ENCODE measurements at places on chromosomes 7 and 10. TPM values are rescaled to one million over a fixed set of nuclear protein-coding genes. Genes with fewer than 3 reads are reported as not detected.

DNA sequence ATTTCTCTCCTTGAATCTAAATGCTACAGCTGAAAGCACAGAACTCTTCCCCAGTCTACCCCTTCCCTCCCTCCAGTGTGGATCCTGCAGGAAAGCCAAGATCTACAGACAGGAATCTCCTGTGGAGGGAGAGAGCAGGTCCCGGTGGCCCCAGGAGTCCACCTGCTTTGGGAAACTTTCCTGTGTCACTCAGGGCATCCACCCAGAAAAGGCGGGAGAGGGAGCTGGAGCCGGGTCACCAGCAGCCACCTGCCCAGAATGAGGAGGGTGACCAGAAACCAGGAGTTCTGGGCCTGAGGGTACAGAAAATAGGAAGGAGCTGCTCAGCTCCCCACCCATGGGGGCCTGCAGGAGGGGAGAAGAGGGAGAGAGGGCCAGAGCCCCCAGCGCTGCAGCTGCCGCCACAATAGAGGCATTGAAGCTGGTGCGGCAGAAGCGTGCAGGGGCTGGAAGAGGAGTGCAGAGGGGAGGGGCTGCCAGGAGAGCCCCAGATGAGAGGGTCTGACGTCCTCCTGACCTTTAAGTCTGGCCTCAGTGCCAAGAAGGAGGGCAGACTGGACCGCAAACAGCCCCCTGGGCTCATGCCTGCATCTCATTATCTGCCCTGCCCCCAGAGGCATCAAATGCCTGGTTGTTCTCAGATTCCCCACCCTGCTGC lies 56.3 kb upstream of the TMEM72 start:
- DNase-seq, result no peak

GRCh38 chr10:58758321-58758720 lies 245.6 kb downstream of the BICC1 start:
- no peak for DNase-seq

- DNase-seq, result no peak
Measured at GRCh38 chr7:99833289-99833877, 5.6 kb downstream of the CYP3A43 start.

GRCh38 chr10:60420991-60421894 lies 31.6 kb upstream of the ANK3 start:
- no peak for DNase-seq

DNA sequence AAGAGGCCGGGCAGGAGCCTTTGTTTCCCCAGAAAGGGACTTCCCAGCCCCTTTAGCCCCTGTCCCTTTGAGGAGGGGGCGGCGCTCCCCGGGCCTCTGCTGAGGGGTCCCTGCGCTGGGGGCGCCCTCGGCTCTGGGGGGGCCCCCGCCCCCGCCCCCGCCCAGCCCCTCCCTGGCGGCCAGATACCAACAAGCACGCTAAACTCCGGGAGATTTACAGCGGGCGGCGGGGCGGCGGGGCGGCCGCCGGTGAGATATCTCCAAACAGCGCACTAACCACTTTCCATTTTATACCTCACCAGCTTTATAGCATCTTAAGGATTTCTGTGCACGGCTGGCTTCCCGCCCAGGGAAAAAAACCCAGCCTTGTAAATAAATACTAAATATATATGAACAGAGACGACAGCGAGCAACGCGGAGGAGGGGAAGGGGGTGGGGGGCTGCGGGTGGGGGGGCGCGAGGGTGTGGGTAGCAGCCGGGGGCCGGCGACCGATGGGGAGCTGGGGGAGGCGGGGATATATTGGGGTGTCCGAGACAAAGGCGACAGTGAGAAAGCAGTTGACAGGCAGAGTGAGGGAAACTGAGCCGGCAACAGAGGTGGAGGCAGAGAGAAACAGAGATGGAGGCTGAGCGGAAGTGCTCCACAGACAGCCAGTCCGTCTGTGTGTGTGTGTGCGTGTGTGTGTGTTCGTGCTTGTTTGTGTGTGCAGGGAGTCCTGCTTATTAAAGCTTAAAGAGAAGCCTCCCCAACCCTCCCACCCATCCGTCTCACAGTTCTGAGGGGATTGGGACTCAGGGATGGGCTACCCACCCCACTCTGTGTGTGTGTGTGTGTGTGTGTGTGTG lies 85.8 kb downstream of the HIF1AN start:
- peak; percentile 18 for DNase-seq

The SLC18A2 gene
- 0.09 TPM for total RNA-seq

DNA sequence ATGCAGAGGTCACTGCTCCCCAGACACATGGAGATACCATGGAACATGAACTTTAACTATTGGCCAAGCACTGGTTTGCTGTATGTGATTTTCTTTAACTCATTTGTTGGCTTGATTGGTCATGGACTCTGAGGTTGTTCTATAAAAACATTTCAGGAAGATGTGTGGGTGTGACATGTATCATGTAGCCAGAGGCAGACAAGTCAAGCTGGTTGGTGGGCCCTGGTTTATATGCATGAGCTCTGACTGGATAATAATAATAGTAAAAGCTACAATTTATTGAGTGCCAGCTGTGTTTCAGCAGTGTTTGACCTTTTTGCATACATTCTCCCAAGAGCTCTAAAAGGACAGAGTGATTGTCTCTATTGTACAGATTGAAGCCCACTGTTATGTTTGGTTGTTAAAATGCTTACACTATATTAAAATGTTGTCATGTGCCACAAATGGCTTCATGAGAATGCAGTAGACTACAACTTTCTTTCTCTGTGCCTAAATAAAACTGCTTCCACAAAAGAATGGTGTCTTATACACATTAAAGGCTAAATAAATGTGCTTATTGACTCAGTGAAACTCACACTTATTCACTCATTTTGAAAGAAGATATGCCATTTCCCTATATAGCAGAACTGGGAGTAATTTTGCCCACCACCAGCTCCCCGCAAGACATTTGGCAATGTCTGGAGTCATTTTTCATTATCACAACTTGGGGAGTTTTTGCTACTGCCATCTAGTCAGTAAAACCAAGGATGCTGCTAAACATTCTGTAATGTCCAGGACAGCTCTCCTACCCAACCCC lies 243.6 kb upstream of the NFE2L3 start:
- no peak for DNase-seq

- no peak for DNase-seq
Measured at GRCh38 chr10:114912470-114912859, 25.5 kb upstream of the TRUB1 start.

DNA sequence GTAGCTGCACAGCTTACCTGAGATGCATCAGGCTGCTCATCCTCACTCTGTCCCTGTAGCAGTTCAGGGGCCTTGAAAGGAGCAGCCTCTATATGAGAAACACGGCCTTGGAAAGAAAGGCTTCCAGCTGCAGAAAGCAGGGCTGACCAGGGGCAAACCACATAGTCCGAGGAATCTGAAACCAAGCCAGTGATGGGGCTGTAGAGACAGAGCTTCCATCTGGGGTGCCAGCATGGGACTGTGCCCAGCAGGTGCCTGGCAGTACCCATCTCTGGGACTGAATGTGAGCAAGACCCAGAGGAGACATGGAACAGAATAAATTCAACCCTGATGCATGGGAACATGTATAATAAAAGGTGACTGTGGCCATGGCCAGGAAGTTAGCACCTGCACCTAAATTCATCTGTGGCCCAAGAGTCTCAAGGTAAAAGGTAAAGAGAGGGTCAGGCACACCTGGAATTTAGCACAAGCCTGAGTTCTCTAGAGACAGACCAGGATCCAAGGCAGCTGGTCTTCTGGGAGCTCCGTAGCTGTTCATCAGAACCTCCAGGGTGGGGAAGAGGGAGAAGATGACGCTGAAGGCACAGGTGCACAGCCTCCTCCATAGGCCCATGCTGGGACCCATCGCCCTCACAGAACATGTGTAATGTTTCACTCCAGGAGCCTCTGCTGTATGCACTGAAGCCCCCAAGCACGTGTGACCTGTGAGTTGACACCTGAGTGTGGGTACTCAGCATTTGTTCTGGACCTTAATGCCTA lies 25.3 kb downstream of the FRMPD2 start:
- no peak for DNase-seq

The IL6 gene
- not detected for total RNA-seq

The VWDE gene
- total RNA-seq, result 2.6 TPM
